Stimulated activated CD8-positive, alpha-beta memory T cell treated with anti-CD3 and anti-CD28 coated beads, Interleukin-4, amount 100 ng/mL, for 1 hour (primary cell): ENCODE measurements at places on chromosomes 1 and 21.

DNA sequence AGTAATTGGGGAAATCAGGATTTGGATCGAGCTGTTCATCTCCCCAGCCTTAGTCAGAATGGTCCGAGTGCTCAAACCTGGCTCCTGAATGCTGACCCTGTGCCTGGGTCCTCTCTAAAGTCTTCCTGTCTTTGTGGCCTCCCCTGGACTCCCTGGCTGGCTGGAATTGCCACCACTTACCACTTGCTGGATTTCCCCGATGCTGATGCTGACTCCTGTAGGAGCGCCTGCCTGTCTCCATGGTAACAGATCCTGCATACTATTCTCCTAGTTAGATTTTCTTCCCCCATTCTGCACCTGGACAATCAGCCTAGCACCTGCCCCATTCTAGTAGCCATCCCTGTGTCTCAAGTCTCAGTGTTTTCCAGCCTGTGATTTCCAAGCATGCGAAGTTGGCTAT lies 382.2 kb upstream of the ESRRG start:
- DNase-seq, result no peak

DNA sequence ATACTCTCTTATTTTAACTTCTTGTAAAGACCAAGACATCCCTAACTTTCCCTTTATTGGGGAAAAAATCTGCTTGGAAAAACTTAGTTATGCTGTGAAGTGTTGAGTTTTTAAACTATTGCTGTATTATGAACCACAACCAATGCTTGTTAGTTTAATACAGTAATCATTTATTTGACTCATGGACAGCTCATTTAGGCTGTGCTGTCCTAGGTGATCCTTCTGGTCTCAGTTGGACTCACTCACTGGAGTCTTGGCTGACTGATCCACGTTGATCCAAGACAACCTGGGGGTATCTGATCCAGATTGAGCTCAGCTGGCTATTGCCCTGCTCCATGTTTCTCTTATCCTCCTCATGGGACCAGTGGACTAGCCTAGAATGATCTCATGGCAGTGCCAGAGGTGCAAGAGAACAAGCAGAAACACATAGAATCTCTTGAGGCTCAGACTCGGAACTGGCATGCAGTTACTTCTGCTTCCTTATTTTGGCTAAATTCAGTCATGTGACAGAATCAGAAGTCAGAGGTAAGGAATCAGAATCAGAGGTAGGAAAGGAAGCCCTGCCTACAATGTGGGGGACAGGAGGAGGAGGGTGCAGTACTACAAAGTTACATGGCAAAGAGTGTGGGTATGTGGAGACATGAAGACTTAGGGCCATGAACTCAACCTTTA lies 156.5 kb downstream of the FGGY start:
- no peak for DNase-seq

- DNase-seq, result no peak
These were observed 35.8 kb downstream of the SPEN start for GRCh38 chr1:15883326-15883725.

GRCh38 chr1:29490204-29490934 lies 254.0 kb downstream of the PTPRU start:
- no peak for DNase-seq

- DNase-seq, result no peak
These were observed at the start of gene PTAFR for GRCh38 chr1:28176492-28177470. TSS of gene PTAFR (minus strand) at chr1:28176690. CDS start at chr1:28151021, 25,669 bp downstream.

GRCh38 chr1:97806326-97806725 lies 114.5 kb downstream of the DPYD start:
- DNase-seq, result no peak

GRCh38 chr1:7076572-7076971 lies 291.3 kb downstream of the CAMTA1 start:
- no peak for DNase-seq

DNA sequence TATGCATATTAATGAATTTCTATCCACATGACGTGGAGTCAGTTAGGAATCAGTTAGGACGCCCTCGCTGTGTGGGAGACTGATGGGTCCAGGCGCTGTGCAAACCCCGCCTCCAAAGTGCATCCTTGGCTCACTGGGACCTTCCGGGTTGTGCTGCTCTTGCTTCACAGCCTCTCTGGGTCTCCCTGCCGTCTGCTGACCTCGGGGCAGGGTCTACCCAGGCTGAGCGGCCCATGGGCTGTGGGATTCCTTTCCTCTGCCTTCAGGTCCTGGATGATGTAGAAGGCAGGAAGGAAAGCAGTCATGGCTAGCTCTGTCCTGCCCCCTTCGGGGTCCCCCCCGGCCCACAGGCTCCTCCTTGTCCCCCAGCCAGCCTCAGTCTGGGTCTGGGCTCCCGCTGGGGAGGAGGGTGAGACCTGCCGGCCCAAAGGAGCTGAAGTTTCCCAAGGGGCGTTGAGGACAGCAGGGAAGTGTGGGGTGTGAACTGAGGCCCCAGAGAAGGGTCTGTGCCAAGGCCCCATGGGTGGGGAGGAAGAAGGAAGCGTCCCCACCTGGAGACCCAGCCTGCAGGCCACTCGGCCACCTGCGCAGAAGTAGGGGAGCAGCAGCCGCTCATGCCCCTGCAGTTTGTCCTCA lies 24.6 kb upstream of the CDK11A start:
- DNase-seq, result no peak

- no peak for DNase-seq
These were observed 856.6 kb downstream of the PLA2G4A start for GRCh38 chr1:187685333-187685732.
